Bronchial epithelial cell (primary cell): ENCODE measurements at places on chromosomes 2 and 18. TPM values are rescaled to one million over a fixed set of nuclear protein-coding genes. Genes with fewer than 3 reads are reported as not detected.

- no peak for DNase-seq
These were observed 126.5 kb downstream of the RGPD3 start for GRCh38 chr2:106341666-106342065.

DNA sequence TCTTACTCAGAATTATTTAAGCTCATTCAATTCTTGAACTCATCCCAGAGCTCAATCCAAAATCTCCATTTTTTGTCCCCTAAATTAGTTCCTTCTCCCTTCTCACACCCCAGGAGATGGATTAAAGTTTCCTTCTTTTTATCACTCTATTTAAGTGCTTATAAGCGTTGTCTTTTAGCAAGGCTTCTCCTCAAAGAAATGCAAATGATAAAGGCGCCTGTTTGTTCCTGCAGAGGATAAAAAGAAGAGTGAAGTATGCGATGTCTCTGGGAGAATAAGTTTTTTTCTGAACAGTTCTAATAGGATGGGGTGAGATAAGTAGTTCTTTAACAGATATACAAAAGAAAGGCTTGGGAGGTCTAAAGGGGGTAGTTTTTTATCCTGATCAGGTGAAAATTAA lies 303.3 kb downstream of the CNTNAP5 start:
- DNase-seq = no peak

DNA sequence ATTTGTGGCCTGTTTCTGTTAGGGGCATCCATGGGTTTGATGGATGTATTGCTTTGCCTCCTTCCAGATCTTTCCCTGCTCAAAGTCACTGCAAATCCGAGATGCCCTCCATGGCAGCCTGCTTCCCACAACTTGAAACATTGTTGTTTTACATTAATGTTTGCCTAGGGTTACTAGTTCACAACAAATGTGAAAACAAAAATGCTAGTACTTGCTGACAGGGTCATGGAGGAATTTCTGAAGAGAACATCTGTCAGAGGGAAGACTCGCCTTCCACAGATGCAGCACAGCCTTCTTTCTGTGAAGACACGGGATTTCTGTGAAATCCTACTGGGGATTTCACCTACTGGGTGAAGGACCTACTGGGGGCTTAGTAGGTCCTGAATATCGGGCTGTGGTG lies 260.0 kb upstream of the FN1 start:
- no peak for DNase-seq

The TMEM247 gene
- total RNA-seq = not detected in 2 replicates
